Nucleus accumbens (tissue), 56 donors: ENCODE measurements at places on chromosomes 16 and 17.

DNA sequence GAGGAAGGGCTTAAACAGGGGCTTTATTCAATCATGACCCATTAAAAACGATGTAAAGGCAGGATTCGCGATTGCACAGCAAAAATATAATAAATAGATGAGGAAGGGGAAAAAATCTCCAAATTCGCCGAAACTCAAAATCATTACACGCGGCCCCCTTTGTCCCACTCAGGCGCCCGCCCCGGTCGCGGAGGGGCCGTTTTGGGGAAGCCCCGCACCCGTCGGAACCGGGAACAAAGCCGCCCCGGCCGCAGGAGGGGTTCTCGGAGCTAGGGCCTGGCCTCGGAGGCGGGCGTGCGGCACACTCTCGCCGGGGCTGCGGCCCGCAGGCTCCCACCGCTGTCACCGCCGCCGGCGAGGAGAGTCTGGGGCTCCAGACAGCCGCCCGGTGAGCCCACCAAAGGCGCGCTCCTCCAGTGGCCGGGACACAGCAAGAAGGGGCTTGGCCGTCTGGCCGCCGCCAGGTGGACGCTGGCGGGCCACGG is 521 bp downstream of the C16orf87 start:
- DNase-seq, result no peak

- DNase-seq, result no peak
These were observed 421 bp downstream of the STAT3 start for GRCh38 chr17:42387661-42388380.

DNA sequence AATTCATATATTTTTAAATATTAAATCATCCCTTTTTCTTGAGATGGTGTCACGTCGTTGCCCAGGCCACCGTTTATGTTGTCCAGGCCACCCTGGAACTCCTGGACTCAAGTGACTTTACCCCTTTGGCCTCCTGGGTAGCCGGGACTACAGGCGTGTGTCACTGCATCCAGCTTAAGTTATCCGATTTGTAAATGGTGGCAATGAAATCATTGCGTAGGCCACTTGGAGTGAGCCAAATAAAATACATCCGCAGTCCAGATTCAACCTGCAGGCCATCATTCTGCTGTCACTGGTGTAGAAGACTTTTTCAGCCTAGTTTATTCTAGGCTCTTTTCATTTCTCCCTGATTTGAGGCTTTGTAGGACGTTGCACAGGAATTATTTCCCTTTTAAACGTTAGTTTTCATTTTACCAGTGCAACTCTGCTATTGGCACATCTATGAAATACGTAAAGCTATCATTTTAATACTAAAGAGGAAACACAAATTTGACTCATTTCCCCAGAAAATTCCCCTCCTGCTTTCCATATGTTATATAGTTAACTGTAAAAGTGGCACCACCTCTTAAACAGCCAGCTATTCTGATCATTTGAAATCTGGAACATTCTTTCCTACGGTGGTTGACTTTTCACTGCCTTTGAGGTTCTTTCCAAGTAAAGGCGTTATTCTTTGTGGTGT is 449.8 kb downstream of the MAF start:
- DNase-seq, result no peak

DNA sequence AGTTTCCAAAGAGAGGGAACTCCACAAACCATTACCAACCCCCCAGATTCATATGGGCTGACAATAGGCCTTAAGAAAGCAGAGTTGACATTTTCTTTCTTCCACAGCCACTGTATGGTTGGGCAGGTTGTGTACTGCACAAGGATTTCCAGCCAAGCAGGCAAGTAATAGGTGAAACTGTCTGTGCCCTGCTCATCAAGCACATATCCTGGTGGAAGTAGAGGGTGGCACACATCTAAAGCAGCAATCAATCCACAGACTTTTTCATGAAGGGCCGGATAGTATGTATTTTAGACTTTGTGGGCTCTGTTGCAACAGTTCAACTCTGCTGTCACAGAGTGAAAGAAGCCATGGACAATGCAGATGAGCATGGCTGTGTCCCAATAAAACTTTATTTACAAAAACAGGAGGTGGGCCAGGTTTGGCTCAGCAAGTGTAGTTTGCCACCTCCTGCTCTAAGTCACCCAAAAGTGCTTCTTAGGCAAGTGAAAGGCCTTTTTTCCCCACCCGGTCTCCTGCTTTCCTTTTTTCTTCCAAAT is 63.4 kb downstream of the SNX20 start:
- DNase-seq, result no peak

- DNase-seq, result no peak
These were observed 19.6 kb downstream of the MAP2K3 start for GRCh38 chr17:21304091-21304490.

- peak; percentile 31 for DNase-seq
These were observed at the start of gene CORO1A for GRCh38 chr16:30183233-30184095. Gene CORO1A (plus strand): TSS chr16:30183602. CDS start chr16:30185210, 1,608 bp downstream.

DNA sequence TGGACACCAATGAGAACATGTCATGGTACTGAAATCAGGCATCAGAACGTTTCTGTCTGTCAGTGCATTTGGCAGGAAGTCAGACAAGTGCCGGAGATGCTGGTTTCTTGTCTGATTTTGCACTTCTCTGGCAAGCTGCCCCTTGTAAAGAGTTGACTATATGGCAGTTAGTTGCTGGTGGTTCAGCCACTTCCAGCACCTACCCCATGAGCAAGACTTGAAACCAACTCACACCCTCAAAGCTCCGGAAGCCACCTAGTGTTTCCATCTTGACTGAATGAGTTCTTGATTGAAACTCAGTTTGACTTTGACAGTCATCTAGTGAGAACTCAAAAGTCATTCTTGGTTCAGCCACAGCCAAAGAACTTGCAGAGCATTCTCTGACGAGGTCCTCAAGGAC is 225.1 kb downstream of the SPECC1 start:
- DNase-seq, result no peak

DNA sequence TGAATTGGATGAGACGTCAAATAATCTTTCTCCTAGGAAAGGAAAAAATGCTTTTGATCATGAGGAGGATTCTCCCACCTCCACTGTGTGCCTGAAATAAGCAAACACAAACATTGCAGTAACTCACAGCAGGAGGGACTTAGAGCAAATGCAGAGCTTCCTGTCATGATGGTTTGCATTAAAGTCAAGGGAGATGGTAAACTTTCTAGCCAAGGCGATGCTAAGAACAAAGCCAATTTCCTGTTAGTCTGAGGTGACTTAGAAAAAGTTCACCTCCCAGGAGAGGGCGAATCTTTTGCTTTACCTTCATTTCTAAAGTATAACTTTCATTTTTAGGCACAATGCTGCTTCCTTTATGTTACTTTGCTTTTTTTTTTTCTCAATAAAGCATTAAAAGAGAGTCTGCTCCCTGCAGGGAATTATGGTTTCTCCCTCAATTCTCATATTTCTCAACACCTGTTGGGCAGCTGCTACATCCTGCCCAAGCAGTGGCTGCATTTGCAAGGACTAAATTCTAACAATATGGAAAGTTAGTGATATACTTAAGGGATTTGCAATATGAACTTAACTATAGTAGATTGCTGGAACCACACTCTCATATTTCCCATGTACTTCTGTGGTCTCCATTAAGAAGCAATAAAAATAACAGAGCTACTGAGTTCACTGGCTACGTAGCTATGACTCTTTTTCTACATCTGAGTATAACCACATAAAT is 175.6 kb downstream of the PCTP start:
- no peak for DNase-seq
